Sigmoid colon (tissue), 7 donors: ENCODE measurements at places on chromosomes 1 and 21.

DNA sequence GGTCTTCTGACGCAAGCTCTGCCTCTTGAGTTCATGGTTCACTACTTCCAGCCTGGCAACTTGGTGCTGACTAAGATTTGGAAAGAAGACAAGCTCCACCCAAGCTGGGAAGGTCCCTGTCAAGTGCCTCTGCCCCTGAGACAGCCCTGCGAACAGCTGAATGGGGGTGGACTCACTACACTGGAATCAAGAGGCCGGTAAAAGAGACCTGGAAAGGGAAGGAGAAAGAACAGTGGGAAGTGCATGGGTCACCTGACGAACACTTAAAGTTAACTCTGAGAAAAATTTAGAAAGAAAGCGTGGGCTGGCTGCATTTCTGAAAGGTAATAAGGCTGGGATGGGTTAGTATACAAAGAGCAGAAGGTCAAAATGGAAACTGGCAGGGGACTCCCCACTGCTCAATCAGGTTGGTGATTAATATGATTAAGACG lies 26.1 kb upstream of the ZNF496 start:
- no peak overlapping the region for H3K4me3 ChIP-seq
- peaks cover 12% of the 10 kb centered on the region for H3K4me1 ChIP-seq
- no peaks in the 10 kb centered on the region for H3K36me3 ChIP-seq
- no peaks in the 10 kb centered on the region for H3K27me3 ChIP-seq
- DNase-seq, result no peak

GRCh38 chr1:80155371-80155770 lies 1148.8 kb upstream of the ADGRL4 start:
- no peaks in the 10 kb centered on the region for H3K27me3 ChIP-seq
- no peaks in the 10 kb centered on the region for H3K4me1 ChIP-seq
- no peaks in the 10 kb centered on the region for H3K36me3 ChIP-seq
- H3K27ac ChIP-seq, result no peak overlapping the region
- DNase-seq, result no peak

GRCh38 chr1:90833466-90834110 lies 116.5 kb upstream of the BARHL2 start:
- no peak for DNase-seq
- H3K4me3 ChIP-seq, result no peak overlapping the region
- H3K4me1 ChIP-seq, result peaks cover 18% of the 10 kb centered on the region
- H3K27ac ChIP-seq, result no peak overlapping the region

DNA sequence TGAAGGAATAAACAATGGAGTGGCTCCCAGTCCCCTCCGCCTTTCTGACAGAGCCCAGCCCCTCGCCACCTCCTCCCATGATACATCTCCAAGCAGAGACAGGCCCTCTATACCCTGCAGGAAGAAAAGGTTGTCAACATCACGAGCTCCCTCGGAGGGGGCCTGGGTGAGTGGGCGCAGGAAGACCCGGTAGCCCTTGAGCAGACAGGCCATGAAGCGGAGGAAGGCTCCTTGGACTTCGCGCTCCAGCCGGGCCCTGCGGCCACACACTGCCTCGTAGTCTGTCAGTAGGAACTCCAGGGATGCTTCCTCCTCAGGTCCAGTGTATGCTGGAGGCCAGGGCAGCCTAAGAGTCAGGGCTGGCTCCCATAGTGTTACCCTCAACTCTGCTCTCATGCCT lies 7.0 kb downstream of the DENND4B start:
- no peak for DNase-seq
- H3K36me3 ChIP-seq, result peaks cover 65% of the 10 kb centered on the region
- H3K27me3 ChIP-seq, result no peaks in the 10 kb centered on the region
- H3K4me1 ChIP-seq, result no peaks in the 10 kb centered on the region
- no peak overlapping the region for H3K4me3 ChIP-seq
- H3K27ac ChIP-seq, result no peak overlapping the region

- H3K27ac ChIP-seq, result no peak overlapping the region
- H3K4me1 ChIP-seq, result peaks cover 25% of the 10 kb centered on the region
- no peak overlapping the region for H3K4me3 ChIP-seq
- no peaks in the 10 kb centered on the region for H3K27me3 ChIP-seq
- DNase-seq, result no peak
- no peaks in the 10 kb centered on the region for H3K36me3 ChIP-seq
These were observed 19.8 kb downstream of the MYOG start for GRCh38 chr1:203065986-203066385.
